ENCODE measurements at places on chromosomes 13 and 19. TPM values are rescaled to one million over a fixed set of nuclear protein-coding genes. Genes with fewer than 3 reads are reported as not detected.

The CRB3 gene
- 4.2 TPM for total RNA-seq

The KCTD15 gene
- 11.0 TPM for total RNA-seq

The CCDC70 gene
- total RNA-seq = not detected

The CYP2F1 gene
- not detected for total RNA-seq

DNA sequence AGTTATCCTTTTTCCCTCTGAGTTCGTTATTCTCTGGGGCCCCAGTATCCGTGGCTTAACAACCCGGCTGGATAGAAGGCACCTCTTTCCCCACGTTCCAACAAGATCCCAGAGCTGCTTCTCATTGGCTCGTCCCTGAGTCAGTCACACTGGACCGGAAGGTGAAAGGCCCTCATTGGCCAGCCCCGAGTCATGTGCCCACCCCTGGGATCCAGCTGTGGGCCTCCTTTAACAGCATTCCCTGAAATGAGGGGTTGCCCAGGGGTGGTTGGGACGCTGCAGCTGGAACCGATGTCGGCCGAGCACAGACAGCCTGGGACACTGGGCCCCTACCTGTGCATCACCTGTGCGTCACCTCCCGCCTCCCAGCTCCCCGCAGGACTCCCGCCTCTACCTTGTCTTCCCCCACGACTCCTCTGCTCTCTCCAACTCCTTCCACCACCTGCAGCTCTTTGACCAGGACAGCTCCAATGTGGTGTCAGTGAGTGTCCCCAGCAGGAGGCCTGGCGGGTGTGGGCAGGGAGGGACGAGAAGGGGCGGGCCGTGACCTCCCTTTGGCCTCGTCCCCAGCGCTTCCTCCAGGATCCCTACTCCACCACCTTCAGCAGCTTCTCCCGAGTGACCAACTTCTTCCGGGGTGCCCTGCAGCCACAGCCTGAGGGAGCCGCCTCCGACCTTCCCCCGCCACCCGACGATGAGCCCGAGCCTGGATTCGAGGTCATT lies 4.3 kb downstream of the TBC1D17 start:
- no peak overlapping the region for H3K27ac ChIP-seq
- peaks cover 56% of the 10 kb centered on the region for H3K36me3 ChIP-seq
- no peak overlapping the region for H3K4me3 ChIP-seq
- DNase-seq = no peak

DNA sequence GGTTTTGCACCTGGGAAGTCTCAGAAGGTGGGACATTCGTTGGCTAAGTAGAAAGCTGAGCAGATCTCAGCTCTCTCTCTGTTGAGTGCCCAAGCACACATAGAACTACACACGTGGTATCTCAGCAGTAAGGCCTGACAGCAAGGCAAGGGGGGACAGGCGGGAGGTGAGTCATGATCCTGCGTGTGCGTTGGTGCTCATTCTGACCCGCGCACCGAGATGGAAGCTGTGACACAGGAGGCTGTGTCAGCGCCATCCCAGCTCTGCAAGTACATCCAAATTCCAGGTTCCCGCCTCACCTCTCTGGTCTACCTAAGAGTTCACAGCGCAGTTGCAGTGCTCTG lies 135.7 kb downstream of the USP12 start:
- H3K27me3 ChIP-seq = no peaks in the 10 kb centered on the region
- no peaks in the 10 kb centered on the region for H3K4me1 ChIP-seq
- H3K36me3 ChIP-seq = no peaks in the 10 kb centered on the region
- DNase-seq = no peak

GRCh38 chr13:107210723-107211030 lies 642.7 kb upstream of the ARGLU1 start:
- DNase-seq = no peak
- H3K27me3 ChIP-seq = no peaks in the 10 kb centered on the region
- no peaks in the 10 kb centered on the region for H3K36me3 ChIP-seq
- H3K4me3 ChIP-seq = no peak overlapping the region

GRCh38 chr13:85970727-85971126 lies 171.5 kb upstream of the SLITRK6 start:
- H3K4me3 ChIP-seq = no peak overlapping the region
- H3K27ac ChIP-seq = no peak overlapping the region
- H3K27me3 ChIP-seq = no peaks in the 10 kb centered on the region
- H3K4me1 ChIP-seq = no peaks in the 10 kb centered on the region
- no peaks in the 10 kb centered on the region for H3K36me3 ChIP-seq
- no peak for DNase-seq

DNA sequence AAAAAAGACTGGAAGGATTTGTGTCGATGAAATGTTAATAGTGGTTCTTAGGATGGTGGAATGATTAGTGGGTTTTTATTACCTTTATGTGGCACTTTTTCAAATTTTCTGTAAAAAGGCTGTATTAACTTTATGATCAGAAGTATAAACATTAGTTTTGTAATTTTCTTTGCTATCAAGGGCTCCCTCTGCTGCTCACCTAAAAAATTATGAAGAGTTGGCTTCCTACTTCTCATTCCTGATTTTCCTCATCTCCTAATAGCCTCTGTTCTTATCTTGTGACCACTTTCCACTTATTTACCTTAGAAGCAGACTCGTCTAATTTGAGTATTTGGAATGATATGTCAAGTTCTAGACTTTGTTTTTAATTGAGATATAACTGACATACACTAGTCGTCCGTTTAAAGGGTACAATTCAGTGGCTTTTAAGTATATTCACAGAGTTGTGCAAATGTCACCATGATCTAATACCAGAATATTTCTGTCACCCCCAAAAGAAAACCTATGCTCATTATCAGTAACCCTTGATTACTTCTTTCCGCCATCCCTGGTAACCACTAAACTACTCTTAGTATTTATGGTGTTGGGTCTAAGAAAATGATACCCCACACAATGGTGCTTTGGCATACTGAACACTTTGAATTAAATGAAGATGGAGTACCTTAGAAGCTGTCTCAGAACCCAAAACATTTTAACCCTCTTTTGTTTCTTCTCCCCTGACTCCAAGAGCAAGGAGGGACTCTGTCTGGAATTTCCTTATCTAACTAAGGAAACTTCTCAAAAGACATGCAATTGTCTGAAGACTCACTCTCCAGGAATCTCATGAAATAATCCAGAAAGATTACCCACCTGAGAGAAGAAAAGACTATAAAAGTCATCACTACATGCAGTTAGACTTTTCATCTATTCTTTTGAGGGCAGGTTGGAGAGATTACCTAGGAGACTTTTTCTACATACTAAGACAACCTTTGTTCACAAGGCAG lies 311.3 kb downstream of the DLEU7 start:
- no peaks in the 10 kb centered on the region for H3K27me3 ChIP-seq
- no peaks in the 10 kb centered on the region for H3K36me3 ChIP-seq
- DNase-seq = no peak
- no peak overlapping the region for H3K4me3 ChIP-seq
- no peak overlapping the region for H3K27ac ChIP-seq

- no peaks in the 10 kb centered on the region for H3K36me3 ChIP-seq
- H3K4me3 ChIP-seq = no peak overlapping the region
- H3K27me3 ChIP-seq = no peaks in the 10 kb centered on the region
- DNase-seq = no peak
- H3K4me1 ChIP-seq = no peaks in the 10 kb centered on the region
Observed at GRCh38 chr19:32268381-32268780, 77.0 kb upstream of the ZNF507 start.

DNA sequence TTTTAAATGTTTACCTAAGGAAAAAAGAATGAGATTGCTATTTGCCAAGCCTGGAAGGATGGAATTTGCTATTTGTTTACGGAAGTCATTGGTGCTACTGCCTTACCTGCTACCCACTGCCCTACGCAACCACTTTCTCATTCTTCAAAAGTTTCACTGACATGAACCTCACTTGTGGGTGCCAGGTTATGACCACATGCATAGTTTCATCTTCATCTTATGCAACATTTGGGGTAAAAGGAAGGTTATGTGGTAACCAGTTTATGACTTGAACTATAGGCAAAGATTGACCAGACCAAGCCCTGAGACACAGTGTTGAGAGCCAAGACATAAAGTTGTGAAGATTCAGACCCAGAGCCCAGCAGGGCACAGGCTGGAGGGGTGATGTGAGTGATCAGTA lies 142.5 kb downstream of the LACC1 start:
- H3K4me3 ChIP-seq = no peak overlapping the region
- H3K4me1 ChIP-seq = no peaks in the 10 kb centered on the region
- no peaks in the 10 kb centered on the region for H3K27me3 ChIP-seq
